ENCODE measurements at places on chromosomes 2 and 18. TPM values are rescaled to one million over a fixed set of nuclear protein-coding genes. Genes with fewer than 3 reads are reported as not detected.

The PTPRN gene
- total RNA-seq = not detected

The MAP3K19 gene
- total RNA-seq = not detected

The TGOLN2 gene
- 69.9 TPM for total RNA-seq

The ANKRD44 gene
- total RNA-seq = 6.3 TPM

GRCh38 chr2:127694986-127695385 lies 6.3 kb upstream of the SFT2D3 start:
- H3K36me3 ChIP-seq = no peaks in the 10 kb centered on the region
- peaks cover 6% of the 10 kb centered on the region for H3K4me1 ChIP-seq
- H3K4me3 ChIP-seq = peak overlapping the region; percentile 40

DNA sequence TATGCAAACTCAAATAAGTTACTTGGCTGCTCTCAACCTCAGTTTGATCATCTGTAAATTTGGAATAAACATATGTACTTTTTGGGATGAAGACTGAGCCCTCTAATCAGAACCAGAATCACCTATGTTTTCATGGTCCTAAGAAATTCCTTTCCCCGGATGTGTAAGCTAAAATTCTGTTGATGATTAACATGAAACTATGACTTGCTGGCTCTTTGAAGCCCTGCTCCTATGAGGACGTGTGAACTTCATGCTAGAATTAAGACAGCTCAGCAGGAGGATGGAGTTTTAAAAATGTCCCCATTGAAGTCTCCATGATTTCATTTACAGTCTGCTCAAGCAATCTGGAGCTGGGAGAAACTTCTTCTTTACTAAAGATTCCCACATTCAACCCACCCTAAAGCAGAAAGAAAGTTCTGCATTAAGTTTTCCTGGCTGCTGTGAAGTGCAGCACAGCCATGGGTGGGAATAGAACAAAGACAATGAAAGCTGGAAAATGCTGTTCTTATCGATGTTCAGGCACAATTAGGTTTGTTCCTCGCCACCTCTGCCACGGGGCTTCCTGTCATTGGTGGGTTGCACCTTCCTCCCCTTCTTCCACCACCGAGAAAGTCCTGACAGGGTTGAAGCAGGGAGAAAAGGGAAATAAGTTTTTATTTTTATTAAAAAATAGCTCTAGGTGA lies 50.9 kb downstream of the ADCYAP1 start:
- peaks cover 8% of the 10 kb centered on the region for H3K27me3 ChIP-seq
- no peak overlapping the region for H3K4me3 ChIP-seq
- no peaks in the 10 kb centered on the region for H3K4me1 ChIP-seq
- DNase-seq = no peak
- H3K36me3 ChIP-seq = no peaks in the 10 kb centered on the region
- no peak overlapping the region for H3K27ac ChIP-seq

DNA sequence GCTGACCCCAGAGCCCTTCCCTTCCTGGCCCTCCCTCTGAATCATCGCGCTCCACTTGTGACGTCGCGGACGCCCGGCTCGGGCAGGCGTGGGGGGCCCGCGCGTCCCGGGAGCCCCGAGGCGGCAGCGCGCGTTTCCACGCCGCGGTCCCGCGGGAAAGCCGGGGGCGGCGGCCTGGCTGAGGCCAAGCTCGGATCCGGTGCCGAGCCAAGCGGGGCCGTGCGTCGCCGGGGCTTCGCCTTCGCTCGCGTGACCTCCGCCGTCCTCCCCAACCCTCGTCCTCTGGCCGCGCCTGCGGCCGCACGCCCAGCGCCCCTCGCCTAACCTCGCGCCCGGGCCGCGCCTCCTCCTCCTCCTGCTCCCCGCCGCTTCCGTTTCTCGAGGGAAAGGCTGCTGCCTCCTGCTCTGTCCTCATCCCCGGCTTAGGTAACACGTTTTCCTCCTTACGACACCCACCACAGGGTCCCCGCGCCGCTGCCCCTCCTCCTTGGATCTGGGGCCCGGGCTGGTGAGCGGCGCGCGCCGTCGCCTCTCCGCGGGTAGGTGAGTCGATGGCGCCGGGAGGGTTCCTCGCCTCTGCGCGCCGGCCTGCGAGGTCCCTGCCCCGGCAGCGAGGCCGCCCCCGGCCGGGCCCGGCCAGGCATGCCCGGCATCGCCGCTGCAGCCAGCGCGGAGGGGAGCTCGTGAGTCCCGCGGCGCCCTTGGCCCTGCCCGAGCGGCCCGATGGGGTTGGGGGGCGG lies at the start of gene INPP1:
INPP1 (plus strand) TSS at position 54 of the 740 bp plus-strand sequence. CDS start 16,514 bp downstream, outside the sequence.
- H3K36me3 ChIP-seq = no peaks in the 10 kb centered on the region
- H3K27ac ChIP-seq = peak within 1 kb of the TSS; percentile 97
- peak; percentile 85 for DNase-seq

DNA sequence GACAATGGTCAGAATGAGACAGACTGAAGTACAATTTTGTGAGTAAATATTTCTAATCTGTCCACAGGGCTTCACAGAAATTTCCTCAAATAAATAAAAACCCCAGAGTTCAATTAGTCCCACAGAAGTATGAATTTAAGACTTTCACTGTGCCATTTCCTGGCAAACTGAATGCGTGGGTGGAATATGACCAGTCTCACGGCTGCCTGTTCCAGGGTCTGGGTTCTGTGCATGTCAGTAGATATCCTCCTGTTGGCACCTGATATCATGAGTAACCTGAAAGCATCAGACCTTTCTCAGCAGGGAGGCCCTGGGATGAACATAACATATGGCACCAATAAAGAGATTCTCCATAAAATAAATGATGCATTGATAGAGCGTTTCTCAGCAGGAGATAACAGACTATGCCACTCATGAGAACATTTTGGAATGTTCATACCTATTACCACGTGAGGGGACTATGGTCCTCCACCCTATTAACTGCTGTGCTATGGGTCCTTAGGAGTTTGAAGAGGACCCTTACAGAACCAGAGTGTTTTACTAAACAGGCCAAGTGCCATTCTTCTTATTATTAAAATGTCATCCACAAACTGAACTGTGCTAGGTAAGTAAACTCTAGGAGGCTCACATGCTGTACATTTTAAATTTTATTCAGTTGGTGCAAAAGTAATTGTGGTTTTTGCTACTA lies 10.6 kb upstream of the MALL start:
- peaks cover 7% of the 10 kb centered on the region for H3K4me1 ChIP-seq
- no peaks in the 10 kb centered on the region for H3K36me3 ChIP-seq
- no peak for DNase-seq
- H3K4me3 ChIP-seq = no peak overlapping the region
- no peak overlapping the region for H3K27ac ChIP-seq

- no peak for DNase-seq
- H3K27ac ChIP-seq = no peak overlapping the region
- H3K4me1 ChIP-seq = peaks cover 5% of the 10 kb centered on the region
- no peak overlapping the region for H3K4me3 ChIP-seq
Observed at GRCh38 chr18:55233857-55234256, 274.6 kb upstream of the CCDC68 start.

GRCh38 chr2:46862514-46862913 lies 53.1 kb downstream of the MCFD2 start:
- H3K36me3 ChIP-seq = no peaks in the 10 kb centered on the region
- no peak for DNase-seq
- H3K4me3 ChIP-seq = no peak overlapping the region
- H3K27ac ChIP-seq = no peak overlapping the region

- DNase-seq = no peak
- H3K27me3 ChIP-seq = no peaks in the 10 kb centered on the region
- H3K4me1 ChIP-seq = no peaks in the 10 kb centered on the region
Observed at GRCh38 chr18:10936176-10937053, 213.0 kb downstream of the PIEZO2 start.

DNA sequence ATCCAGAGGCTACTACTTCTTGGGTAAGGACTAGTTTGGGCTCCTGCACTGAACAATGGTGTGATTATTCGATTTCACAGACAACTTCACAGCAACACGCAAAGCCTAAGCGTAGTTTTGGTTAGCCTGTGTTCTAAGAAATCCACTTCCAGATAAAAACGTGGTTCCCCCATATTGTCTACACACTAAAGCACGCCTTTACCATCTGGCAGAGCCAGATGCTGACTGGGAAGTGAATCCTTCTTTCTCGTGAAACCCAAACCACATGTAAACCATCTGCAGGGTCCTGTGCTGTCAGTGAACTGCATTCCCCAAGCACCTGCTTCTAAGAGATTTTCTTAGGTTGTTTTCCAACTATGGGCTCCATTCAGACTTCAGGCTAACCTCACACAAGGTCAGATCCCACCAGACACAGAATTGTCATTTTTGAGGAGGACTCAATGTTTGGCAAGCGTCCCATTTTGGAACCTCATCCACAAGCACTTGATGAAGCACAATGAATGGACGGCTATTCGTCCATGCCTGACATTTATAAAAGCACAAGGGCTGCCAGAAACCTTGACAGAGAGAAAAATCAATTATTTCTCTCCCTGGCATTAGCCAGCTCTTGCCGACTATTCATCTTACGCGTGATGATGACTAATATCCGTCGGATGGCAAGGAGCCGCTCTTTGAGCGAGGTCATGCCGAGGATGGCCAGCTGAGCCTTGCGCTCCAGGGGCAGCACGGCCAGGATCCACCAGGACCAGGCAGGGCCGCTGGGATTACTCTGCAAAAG lies 38.4 kb downstream of the LONRF2 start:
- DNase-seq = no peak
- no peak overlapping the region for H3K27ac ChIP-seq
- no peak overlapping the region for H3K4me3 ChIP-seq
- H3K36me3 ChIP-seq = no peaks in the 10 kb centered on the region
- no peaks in the 10 kb centered on the region for H3K27me3 ChIP-seq
- H3K4me1 ChIP-seq = no peaks in the 10 kb centered on the region

- H3K4me3 ChIP-seq = no peak overlapping the region
- H3K27me3 ChIP-seq = no peaks in the 10 kb centered on the region
- H3K36me3 ChIP-seq = no peaks in the 10 kb centered on the region
- H3K4me1 ChIP-seq = peaks cover 38% of the 10 kb centered on the region
- H3K27ac ChIP-seq = no peak overlapping the region
- no peak for DNase-seq
Observed at GRCh38 chr2:158491072-158491471, 34.3 kb downstream of the PKP4 start.
